ENCODE measurements at places on chromosomes 3 and 15.

DNA sequence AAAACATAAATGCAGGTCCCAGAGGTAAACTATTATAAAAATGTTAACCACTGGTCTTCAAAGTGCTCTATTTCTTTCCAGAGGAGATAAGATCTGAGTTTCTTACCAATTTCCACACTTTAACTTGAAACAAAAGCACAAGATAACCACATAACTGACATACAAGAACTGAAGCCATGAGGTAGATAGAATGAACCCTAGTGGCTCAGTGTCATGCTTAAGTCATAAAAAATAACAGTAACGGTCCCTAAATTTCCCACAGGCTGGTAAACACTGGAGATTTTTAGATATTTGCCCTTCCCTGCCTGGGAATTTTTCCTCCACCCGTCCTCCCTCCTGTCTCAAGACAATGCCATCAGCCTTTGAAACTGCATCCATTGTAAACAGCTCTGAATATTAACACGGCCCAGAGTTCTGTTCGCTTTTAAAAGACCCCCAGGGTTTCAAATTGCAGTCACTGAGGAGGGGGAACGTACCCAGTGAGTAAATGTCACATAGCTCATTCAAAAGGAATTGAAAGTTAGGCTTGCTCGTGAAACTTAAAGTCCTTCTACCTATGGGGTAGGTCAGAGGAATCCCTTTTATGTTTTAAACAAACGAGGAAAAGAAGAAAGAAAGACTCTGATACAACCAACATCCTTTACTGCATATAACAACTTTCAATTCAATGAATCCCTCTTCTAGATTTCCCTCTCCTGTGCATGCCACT is 5.7 kb downstream of the LRIG1 start:
- DNase-seq = no peak

DNA sequence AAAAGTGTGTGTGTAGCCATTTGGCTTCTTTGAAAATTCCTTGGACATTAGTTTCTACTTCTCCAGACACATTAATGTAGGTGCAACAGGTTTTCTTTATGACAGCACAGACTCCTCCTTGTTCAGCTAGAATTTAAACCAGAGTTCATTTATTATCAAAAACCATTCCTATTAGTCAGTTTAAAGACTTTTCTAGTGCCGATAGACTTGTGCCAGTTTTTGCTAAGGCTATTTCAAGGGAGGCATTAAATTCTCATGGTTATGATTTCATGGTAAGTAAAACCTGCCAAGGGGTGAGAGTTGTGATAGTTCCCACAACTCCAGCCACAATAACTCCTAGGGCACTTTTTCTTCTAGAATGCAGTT is 20.6 kb upstream of the SENP7 start:
- DNase-seq = no peak

DNA sequence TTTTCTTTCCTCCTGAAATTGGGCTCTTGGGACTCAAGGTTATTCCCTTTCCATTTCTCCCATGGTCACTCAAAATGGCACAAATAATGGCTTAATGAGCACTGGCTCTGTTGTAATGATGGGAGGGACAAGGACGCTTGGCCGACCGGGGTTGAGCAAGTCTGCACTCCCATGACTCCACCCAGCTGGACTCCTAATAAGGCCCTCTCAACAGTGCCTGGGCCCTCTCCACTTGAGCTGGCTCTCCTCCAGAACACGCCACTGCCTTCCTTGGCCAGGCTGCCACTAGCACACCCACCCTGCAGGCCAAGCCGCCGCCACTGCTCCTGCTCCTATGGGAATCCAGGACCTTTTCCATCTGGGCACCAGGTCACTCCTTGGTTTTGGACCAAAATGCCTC is 42.3 kb downstream of the ADCY5 start:
- DNase-seq = no peak

GRCh38 chr3:52897130-52898122 is at the start of gene STIMATE:
Gene STIMATE (minus strand): TSS chr3:52897548. CDS start chr3:52897450, 98 bp downstream.
- peak; percentile 99 for DNase-seq

GRCh38 chr3:73052857-73053256 is 8.6 kb upstream of the EBLN2 start:
- DNase-seq = peak; percentile 23

GRCh38 chr3:167691366-167691765 is 37.6 kb upstream of the WDR49 start:
- DNase-seq = no peak

GRCh38 chr15:47414207-47414606 is 303.1 kb upstream of the SEMA6D start:
- no peak for DNase-seq

DNA sequence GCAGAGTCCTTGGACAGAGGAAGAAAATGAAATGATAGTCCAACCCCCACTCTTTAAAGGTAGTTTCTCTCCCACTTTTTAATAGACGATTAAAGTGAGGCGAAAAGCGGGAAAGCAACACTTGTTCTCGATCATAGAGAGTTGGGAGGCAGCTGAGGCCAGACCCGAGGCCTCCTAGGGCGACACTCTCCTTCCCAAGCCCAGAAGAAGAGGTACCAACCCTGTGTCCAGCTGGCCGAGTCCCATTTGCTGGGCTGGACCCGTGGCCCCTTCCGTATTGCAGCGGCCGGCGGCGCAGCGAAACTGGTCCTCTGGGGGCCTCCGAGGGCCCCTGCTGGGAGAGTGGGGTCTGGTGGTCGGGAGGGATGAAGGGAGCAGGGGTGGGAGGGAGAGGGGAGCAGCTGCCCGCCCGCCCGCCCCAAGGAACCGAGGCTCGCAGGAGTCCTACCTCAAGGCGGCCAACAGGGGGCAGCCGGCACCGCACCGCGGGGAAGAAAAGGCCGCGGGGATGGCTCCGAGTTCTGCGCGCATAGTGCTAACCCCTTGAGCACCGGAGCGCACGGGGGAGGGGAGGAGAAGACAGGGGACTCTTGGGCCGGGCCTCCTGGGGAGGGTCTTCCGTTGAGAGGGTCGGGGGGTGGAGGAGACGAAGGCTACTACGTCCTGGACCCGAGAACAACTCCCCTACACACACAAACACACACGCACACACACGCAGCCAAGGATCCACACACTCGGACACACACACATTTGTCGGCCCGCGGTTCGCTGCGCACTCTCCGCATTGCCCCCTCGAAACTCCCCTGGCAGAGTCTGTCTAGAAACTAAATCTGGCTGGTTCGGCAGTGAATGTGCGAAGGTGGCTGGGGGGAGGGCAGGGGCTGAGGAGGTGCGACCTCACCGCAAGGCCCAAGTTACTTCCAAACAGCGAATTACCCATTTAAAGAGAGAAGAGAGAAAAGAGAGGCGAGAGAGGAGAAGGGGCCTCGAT is 2.0 kb downstream of the WNT5A start:
- DNase-seq = peak; percentile 98

GRCh38 chr3:142046320-142047020 is 102.9 kb downstream of the TFDP2 start:
- no peak for DNase-seq

GRCh38 chr3:57952208-57952631 is 56.0 kb upstream of the FLNB start:
- DNase-seq = peak; percentile 81

DNA sequence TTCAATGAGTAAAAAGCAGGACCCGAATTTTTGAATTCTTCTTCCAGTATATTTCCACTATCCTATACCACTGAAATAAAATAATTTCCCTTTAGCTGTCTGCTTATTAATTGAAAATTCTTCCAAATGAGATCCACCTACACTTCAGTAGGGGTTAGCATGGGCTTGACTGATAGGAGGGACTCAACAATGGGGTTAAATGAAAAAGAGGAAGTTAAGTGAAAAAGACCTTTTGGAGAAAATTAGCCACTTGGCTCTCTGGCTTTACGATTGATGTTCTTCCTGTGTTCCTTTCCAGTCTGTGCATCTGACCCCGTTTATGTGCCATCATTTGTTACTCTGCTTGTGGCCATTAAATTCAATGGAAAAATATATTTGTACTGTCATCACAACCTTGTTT is 54.0 kb upstream of the GCNT3 start:
- no peak for DNase-seq

DNA sequence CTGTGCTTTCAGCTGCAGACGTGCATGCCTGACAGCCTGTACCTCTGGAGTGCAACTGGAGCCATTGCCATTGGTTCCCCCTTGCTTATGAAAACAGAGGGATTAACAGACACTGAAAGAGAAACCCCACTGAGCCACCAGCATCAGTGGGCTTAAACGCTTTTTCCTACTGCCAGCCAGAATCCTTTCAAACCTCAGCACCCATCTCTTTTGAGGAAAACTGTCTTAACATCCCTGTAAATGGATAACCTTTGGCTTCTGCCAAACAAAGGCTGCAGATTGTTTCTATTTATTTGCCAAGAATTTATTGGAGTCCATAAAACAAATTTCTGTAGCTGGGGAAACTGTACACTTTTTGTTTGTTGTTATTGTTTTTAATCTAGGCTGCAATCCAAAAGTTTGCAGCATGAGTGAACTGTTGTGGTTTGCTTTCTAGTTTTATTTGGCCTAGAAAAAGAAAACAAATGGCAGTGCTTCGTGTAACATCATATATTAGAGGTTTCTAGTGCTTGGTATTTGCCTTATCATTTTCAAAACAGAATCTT is 369.2 kb upstream of the IL12A start:
- no peak for DNase-seq
